ENCODE measurements at places on chromosomes 2 and 18.

GRCh38 chr2:30162806-30163205 is 16.0 kb downstream of the YPEL5 start:
- no peak for DNase-seq

- DNase-seq, result no peak
Measured at GRCh38 chr2:58497168-58497567, 256.0 kb upstream of the FANCL start.

GRCh38 chr2:234258562-234259141 is 208.2 kb downstream of the SPP2 start:
- no peak for DNase-seq

- DNase-seq, result no peak
Measured at GRCh38 chr2:54377451-54377850, 78.7 kb upstream of the SPTBN1 start.

DNA sequence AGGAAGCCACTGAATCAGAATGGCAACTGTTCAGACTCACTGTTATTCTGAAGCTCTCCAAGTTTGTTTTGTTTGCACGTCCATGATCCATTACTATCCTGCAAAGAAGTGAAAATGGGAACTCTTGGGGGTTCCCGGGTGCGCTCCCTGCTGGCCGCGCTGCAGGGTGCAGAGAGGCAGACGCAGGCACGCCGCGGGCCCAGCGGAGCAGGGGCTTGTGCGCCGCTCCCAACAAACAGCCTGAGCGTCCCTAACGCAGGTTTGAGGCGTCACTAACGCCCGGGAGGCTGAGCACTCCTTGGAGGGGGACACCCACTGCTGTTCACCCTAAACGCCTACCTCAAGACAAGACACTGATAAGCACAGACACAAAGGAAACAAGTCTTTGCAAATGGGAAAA is 14.3 kb upstream of the PIEZO2 start:
- DNase-seq, result no peak

DNA sequence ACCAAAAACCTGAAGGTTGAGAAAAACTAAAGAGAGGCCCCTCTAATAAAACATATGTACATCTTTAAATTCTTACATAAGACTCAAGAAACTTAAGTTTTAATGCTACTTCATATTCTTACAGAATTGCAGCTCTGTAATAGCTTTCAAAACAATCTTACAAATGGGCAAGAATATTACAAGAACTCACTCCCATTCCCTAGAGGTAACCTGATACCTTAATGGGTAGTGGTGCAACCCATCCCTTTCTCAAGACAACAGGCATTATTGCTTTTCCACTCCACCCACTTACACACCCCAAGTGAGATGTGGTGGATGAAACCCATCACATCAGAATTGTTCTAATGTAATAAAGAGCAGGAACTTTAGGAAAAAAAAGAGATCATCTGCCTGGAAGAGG is 103.7 kb downstream of the RBMS1 start:
- no peak for DNase-seq

DNA sequence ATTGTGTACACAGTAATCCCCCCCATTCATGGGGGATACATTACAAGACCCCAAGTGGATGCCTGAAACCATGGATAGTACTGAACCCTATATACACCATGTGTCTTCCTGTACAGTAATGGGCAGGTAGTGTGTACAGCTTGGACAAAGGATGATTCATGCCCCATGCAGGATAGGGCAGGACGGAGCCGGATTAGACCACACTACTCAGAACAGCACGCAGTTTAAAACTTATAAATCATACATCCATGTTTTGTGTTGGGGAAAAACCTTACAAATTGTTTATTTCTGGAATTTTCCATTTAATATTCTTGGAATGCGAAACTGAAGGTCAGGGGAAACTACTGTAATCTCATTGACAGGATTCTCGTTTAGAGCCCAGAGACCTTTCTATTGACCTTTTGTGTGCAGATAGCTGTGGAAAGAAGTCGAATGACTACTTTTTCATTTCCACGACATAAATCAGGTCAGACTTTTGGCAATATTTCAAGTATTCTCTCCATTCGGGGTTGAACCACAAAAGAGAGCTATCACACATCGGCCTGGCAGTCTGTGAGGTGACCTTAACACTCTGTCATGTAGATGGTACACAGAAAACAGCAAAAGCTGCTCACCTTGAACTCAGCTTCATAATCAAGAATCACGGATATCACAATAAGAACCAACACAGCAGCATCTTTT is 9.9 kb upstream of the YPEL5 start:
- DNase-seq, result no peak

GRCh38 chr2:210250622-210251021 is 25.4 kb upstream of the ACADL start:
- DNase-seq, result no peak

- DNase-seq, result no peak
Measured at GRCh38 chr2:164735309-164735919, 106.2 kb downstream of the COBLL1 start.

GRCh38 chr18:74116633-74117554 is 30.7 kb downstream of the FBXO15 start:
- DNase-seq, result no peak

GRCh38 chr2:26314243-26314642 is 31.7 kb upstream of the SELENOI start:
- DNase-seq, result no peak

DNA sequence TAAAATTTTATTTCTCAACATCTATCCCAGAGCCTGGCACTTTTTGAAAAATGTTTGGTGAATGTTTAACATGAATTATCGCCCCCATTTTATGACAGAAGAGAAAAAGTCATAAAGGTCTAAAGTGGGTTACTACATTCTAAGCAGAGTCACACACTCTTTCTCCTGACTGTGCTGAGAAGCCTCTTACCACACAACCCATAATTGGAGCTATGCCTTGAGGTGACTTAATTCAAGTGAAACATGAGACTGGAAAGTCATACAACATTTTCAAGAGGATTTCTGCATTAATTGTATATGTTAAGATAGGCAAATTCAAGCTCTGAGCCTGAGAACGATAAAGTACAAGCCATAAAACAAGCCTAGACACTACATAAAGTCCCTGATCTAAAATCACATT is 3.1 kb upstream of the DSEL start:
- no peak for DNase-seq

DNA sequence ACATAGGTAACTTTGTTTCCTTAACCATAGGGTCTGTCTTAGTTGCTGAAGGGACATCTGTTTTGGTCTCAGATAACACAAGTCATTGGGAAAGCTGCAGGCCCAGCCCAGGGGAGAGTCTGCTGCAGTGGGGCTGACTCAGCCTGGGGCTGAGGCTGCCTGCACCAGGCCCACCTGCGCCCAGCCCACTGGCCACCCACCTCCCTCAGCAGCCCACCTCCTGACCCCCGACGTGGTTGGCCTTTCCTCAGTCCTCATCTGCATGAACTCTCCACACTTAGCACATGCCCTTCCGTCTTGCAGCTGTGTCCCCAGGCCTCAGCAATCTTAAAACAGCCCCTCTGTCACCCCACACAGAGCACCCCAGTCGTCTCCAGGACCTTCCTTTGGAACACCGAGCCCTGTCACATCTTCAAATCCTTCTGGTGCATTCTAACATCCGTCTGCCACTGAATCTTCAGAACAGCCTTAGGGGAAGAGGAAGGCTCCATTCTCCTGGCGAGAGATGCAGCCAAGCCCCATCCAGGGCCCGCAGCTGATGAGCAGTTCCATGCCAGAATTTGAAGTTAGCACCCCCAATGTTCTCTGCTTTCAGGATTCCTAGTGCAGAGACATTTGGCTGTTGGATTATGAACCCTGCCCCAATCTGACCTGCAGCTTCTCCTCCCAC is 231.4 kb downstream of the SEPTIN10 start:
- DNase-seq, result no peak

DNA sequence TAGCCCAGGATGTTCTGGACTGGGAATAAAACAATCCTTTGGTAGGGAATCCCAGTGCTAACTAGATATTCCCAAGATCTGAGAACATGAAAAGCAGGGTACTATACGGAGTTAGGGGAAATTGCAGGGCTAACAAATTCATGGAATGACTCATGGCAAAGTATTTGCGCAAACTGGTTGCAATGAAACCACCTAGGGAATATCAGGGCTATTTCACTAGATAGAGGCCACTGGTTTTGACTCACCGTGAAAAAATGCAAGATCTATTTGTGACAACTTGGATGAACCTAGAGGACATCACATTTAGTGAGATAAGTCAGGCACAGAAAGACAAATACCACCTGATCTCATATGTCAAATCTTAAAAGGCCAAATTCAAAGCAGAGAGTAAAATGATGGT is 233.3 kb downstream of the MBD2 start:
- no peak for DNase-seq

DNA sequence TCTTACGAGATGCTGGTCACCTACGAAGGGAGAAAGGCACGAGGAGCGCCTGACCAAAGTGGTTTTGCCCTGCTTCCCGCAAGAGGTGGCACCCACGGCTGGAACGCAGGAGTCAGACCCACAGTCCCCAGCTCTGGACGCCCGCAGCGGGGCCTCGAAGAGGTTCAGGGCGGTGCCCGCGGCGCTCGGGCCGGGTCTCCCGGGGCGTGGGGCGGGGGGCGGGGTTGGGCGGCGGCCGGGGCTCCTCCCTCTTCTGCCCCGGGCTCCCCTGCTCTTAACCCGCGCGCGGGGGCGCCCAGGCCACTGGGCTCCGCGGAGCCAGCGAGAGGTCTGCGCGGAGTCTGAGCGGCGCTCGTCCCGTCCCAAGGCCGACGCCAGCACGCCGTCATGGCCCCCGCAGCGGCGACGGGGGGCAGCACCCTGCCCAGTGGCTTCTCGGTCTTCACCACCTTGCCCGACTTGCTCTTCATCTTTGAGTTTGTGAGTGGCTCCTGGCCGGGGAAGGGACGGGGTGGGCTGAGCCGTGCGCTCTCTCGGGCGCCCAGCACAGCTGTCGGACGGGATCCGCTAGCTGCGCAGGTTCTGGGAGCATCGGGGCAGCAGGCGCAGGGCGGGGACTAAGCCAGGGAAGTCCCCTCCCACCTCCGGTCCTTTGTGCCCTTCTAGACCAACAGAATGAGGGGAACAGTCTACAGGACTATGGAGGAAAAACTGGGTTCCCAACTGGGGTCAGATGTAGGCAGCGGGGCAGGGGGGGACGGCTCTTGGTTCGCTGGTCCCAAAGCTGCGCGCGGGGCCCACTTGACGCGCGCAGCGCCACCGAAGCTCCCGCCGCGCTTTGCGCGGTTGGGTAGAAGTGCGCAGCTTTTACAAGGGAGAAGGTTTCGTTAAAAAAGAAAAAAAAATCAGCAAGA is at the start of gene MAL:
Gene MAL (plus strand): TSS at position 303 of the 914 bp plus-strand sequence. CDS start 85 bp downstream, at position 388.
- DNase-seq, result no peak

DNA sequence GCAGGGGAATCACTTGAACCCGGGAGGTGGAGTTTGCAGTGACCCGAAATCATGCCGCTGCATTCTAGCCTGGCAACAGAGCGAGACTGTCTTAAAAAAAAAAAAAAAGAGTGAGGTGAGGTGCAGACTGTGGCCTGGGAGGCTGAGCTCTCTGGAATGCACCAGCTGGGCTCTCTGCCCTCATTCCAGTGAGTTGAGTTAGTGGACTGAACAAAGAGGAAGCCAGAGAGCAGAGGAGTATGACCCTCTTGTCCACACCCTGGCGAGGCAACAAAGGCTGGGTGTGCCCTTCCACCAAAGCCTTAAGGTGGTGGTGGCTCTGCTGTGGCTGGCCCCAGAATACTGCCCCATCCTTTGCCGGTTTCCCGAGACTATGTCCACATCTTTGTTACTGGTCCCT is 71.3 kb upstream of the ACKR3 start:
- no peak for DNase-seq

DNA sequence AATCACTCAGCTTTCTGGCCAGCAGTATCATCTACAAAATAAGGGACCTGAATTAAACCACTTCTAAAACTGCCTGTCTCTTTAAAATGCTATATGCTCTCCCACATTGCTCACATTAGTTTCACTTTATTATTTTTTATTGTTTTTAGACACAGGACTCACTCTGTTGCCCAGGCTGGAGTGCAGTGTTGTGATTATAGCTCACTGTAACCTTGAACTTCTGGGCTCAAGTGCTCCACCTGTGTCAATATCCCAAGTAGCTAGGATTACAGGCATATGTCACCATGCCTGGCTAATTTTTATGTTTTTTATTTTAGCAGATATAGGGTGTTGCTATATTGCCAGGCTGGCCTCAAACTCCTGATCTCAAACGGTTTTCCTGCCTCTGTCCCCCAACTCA is 591.3 kb upstream of the ZNF804A start:
- DNase-seq, result no peak

DNA sequence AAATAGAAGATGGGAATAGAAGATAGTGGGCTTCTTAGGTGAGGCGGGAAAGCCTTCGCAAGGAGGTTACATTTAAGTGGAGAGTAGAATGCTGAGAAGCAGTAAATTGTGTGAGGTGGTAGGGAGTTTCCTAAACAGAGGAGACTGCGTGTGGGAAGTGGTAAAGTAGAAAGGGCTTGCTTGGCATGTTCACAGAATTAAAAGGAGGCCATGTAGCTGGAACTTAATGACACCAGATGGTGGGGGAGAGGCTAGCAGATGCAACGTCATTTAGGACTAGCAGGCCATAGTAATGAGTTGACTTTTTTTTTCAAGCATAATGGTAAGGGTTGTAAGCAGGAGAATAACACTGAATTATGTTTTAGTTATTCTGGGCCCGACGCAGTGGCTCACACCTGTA is 13.0 kb upstream of the RTN4 start:
- DNase-seq, result no peak
